ENCODE measurements at places on chromosomes 1 and 21. TPM values are rescaled to one million over a fixed set of nuclear protein-coding genes. Genes with fewer than 3 reads are reported as not detected.
A peak's percentile ranks its signal among the peaks of the same experiment; 100 is the strongest.

Gene OPTC
- not detected for polyA plus RNA-seq

GRCh38 chr1:203124546-203125317, 2.8 kb upstream of the ADORA1 start:
- DNase-seq = no peak

GRCh38 chr1:74933500-74933899, 200.5 kb downstream of the TYW3 start:
- no peak for DNase-seq

Gene SLC44A3
- polyA plus RNA-seq = 43.4 TPM

DNA sequence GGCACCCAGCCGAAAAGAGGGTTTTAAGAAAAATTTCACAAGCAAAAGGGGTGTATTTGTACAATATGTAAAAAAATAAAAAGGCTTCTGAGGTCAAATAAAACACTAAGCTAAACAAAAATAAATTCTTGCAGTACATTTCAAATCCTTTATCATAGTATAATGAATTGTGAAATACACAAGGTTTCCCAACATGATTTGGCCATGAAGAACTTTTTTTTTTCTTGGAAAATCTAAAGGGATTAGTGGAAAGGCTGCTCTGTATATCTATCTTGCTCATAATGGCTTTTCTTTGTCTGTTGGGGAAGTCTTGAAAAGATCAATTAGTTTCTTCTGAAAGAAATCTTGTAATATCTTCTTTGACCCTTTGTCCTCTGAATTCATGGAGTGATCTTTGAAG, 593.4 kb downstream of the PLPP3 start:
- DNase-seq = peak; percentile 60

Gene FNDC10
- 1.8 TPM for polyA plus RNA-seq

Gene LY9
- polyA plus RNA-seq = 0.56 TPM

Data from right lung (tissue), 10 donors.